Astrocyte of the spinal cord (primary cell): ENCODE measurements at places on chromosomes 7 and 10.

DNA sequence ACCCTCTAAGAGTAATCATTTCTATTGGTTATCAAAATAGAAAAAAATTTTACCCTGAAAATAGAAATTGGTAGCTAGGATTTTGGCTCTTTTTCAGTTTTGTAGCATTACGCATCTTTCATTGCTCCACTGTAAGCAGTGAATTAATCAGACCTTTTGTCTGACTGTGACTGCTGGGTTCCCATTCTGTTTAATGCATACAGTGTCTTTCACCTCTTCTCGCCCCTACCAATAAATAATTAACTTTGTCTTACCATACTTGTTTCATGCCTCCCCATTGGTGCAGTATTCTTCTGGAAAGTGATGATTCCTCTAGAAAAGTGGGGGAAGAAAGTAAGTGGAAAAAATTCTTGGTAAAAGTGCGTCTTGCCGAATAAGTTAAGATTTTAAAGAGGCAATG, 73.2 kb downstream of the AP3M1 start:
- no peak for DNase-seq

GRCh38 chr7:156842740-156843140, 50.2 kb downstream of the LMBR1 start:
- DNase-seq: no peak

GRCh38 chr7:51023547-51023946, 240.9 kb upstream of the GRB10 start:
- DNase-seq: no peak

DNA sequence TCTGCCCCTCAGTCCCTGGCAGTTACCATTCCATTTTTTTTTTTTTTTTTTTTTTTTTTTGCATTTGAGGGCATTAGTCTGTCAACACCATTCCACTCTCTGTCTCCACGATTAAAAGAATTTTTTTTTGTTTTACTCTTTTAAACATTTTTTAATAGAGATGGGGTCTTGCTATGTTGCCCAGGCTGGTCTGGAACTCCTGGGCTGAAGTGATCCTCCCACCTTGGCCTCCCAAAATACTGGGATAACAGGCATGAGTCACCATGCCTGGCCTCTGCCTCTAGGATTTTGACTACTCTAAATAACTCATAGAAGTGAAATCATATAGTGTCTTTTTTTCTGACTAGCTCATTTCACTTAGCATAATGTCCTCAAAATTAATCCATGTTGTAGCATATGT, 16.5 kb upstream of the CLDN3 start:
- DNase-seq: no peak

GRCh38 chr7:73622909-73623797, 1.2 kb downstream of the MLXIPL start:
- no peak for DNase-seq

GRCh38 chr10:58175990-58176900, 91.4 kb downstream of the IPMK start:
- DNase-seq: peak; percentile 31

GRCh38 chr10:116771101-116771958, 29.0 kb upstream of the HSPA12A start:
- peak; percentile 42 for DNase-seq

DNA sequence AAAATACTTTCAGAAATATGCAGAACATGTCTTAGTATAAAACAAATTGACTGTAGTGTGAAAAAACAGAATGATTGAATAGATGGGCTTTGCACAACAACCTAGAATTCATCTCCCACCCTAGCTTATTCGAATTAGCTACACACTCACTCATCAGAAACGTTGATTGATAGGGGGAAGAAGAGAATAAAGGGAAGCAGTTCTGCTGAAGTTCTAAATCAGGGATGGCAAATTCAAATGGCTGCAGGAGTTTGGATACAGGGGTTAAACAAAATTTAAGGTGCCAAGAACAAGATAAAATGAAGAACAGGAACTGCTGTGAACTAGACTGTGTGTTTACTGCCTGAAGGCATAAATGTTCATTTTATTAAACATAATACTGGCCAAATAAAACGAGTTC, 9.0 kb downstream of the CD36 start:
- no peak for DNase-seq

DNA sequence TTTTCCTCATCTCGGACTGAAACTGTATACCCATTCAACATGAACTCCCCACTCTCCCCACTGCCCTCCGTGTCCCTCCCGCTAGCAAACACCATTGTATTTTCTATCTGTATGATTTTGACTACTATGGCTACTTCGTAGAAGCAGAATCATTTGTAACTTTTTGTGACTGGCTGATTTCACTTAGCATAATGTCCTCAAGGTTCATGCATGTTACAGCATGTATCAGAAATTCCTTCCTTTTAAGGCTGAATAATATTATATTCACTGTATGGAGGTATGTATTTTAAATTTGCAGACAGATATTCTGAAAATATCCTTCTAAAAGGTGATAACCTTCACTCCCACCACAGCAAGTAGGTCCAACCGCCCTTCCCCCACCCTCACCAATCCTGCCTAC, 42.9 kb upstream of the MMD2 start:
- DNase-seq: no peak

DNA sequence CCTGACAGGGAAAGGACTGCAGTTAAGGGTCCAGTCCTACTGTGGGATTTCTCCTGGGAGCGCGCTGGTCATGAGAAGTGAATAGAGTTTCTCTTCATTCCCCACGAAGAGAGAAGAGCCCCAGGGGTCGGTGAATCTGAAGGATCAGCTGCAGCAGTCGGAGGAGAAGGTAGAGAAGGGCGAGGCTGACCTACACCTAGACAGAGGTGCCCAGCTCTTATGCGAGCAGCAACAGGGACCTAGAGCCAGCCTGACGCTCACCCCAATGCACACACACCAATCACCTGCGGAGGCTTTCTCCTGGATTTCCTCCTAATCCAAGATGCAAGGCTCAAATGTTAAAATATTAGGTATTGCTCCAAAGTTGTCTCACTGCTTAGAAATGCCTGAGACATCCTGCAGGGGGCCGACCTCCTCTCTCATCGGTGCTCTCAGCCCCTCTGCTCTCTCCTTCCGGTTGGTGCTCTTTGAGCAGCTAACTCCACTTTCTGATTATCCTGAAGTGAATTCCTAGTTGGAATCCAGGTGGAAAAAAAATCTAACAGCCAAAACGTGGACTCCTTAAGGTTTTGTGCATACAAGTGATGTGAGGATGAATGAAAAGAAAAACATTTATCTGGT, 176.4 kb downstream of the AHR start:
- DNase-seq: no peak

DNA sequence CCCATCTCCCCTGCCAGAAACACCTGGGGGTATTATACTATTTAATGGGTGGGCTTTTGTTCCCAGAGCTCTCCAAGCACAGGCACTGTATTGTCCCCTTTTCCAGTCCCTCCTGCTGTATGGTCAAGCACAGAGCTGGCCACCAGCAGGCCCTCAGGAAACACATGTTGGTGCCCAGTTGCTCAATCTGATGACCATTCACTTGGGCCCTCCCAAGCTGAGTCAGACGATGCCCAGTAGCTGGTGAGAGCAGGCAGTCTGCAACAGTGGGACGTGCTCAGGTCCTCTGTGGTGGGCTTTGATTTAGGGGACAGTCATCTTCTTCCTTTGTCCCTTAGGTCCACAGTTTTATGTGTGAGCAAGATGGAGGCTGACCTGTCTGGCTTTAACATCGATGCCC, 11.8 kb downstream of the SFXN2 start:
- DNase-seq: no peak

GRCh38 chr10:96891840-96892239, 59.7 kb downstream of the LCOR start:
- DNase-seq: no peak

- no peak for DNase-seq
Observed at GRCh38 chr7:144853542-144853941, 17.7 kb upstream of the TPK1 start.
